ENCODE measurements at places on chromosomes 5 and 9.
A peak's percentile ranks its signal among the peaks of the same experiment; 100 is the strongest.

GRCh38 chr9:76373173-76373783 lies 20.9 kb downstream of the RFK start:
- no peak for DNase-seq

DNA sequence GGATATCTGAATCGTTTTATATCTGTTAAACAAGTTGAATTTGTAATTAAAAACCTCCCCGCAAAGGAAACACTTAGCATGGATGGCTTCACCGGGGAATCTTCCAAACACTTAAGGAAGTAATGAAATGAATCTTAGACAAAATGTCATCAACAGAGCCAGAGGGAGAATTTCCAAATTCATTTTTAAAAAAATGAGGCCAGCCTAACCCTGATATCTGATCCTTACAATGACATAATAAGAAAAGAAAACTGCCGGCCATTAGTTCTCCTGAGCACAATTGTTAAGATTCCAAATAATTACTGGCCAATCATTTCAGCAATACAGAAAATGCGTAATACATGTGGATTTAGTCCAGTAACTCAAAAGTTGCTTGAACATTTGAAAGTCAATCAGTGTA lies 6.1 kb upstream of the KIF12 start:
- DNase-seq, result no peak

- peak; percentile 87 for DNase-seq
These were observed 35.6 kb downstream of the TRIO start for GRCh38 chr5:14178671-14179211.

- no peak for DNase-seq
These were observed 50.4 kb downstream of the PIK3R1 start for GRCh38 chr5:68265822-68266395.

GRCh38 chr5:113201715-113202114 lies 225.1 kb downstream of the DCP2 start:
- no peak for DNase-seq

DNA sequence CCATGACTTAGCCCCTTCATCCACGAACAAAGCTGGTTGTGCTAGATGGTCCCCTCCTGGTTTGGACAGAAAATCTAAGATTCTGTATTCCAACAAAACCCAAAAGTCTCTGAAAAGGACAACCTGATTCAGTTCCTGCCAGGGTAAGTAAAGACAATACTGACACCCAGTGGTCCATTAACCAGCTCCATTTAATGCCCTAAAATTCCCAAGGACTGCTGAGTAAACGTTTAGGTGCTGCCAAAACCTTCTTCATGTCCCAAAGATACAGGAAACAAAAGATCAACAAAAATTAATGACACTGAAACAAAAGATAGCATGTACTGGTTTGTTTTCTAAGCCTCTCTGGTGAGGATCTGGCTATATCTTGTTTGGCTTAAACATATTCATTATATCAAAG lies 25.3 kb upstream of the PPP1R2B start:
- DNase-seq, result peak; percentile 63

DNA sequence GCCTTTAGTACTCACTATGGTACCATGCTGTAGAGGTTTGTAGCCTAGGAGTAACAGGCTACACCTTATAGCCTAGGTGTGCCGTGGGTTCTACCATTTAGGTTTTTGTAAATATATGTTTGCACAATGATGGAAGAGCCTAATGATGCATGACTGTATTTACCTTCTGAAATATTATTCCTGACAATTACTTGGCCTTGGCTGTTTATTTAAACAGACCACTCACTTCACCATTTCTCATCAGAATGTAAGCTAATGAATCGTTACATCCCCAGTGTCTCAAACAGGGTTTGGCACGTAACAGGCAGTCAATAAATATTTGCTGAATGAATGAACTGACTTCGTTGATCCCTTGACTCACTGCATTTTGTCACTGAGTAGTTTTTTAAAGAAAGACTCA lies 93.1 kb downstream of the MED27 start:
- peak; percentile 95 for DNase-seq

- DNase-seq, result no peak
These were observed 50.0 kb downstream of the UNC13B start for GRCh38 chr9:35211854-35212253.

- DNase-seq, result no peak
These were observed 711.2 kb downstream of the PTPRD start for GRCh38 chr9:9901624-9902023.

DNA sequence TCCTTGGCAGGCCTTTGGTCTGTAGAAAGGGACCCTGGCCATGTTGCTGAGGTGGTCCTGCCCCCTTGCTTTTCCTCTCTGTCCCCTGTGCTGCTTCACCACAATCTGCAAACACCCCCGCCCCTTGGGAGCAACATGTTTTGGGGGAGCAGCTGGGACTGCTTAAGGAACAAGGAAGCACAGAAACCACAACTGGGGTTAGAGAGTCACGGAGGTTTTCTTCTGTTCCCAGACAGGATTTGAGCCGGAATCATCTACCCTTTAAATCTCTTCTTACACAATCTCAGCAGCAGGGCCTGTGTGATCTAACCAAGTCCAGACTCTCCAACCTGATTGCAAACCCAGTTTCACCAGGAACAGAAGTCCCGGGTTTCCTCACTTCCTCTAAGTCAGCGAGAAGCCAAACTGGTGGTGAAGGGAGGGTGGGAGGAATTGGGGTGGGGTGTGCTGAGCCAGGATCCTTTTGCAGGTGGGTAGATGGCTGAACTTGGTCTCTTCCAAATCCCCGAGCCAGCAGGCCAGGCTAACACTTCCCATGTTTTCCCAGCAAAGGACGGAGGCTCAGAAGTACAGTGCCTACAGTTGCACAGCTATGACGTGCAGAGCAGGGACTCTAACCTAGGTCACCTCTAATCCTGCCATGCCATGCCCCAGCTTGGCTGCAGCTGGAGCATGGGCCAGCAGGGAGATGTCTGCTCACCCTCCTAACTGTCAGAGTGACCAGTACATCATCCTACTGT lies 25.0 kb downstream of the SH3PXD2B start:
- DNase-seq, result no peak

DNA sequence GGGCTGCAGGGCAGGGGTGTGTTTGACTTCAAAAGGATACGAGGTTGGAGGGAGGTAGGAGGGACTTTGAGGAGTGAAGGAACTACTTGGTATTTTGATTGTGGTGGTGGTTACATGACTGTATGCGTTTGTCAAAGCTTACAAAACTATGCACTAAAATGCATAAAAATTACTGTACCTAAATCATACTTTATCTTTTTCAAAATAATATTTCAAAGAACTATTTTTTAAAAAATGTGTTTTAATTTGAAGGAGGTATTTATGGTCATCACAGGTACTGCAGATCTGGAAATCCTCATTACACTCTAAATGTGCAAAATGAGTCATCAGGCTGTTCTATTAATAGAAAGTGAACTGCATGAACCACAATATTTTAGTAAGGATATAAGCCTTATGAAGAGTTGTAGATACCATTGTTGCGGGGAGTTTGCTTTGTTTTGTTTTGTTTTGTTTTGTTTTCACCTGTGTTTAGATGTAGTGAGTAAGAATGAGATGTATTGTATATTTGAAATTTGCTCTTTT lies 116.9 kb downstream of the ARRDC3 start:
- peak; percentile 61 for DNase-seq

DNA sequence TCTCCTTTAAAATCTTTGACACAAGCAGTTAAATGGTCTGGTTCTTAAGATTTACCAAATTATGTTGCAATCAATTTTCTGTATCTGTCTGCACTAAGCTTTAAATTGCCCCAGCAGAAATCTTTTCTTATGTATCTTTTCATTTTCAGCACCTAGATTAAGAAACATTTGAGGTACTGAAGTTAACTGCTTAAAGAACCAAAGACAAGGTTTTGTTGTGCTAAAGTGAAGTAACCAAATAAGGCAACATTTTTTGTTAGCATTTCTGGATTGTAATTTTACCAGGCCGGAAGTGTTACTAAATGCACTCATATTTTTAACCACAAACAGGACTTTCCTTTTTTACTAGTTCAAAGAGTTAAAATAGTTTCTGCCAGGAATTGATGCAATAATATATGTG lies 24.1 kb upstream of the MTAP start:
- DNase-seq, result peak; percentile 61

DNA sequence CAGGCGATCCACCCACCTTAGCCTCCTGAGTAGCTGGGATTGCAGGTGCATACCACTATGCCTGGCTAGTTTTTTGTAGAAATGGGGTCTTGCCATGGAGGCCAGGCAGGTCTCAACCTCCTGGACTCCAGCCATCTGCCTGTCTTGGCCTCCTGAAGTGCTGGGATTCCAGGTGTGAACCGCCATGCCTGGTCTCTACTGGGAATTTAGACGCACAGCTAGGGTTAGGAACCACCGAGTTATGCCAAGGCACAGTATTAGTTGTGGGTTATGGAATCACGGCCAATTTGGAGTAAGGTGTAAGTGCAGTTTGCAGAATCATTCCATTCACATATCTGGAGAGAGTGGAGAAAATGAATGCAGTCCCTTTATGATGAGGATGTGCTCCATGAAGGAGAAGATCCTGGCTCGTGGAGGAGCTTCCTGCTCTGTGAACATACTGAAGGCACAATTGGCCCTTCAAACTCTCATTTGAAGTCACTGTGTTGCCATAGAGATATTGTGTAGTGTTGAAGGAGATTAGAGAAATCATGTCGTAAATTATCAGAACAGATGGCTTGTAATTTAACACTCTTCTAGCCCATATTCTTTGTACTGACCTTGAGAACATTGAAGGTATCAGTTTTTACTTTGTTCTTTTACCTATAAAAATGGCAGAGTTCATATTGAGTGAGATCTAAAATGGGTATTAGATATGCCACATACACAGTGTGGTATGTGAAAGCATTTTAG lies 18.8 kb downstream of the TRIO start:
- DNase-seq, result no peak

DNA sequence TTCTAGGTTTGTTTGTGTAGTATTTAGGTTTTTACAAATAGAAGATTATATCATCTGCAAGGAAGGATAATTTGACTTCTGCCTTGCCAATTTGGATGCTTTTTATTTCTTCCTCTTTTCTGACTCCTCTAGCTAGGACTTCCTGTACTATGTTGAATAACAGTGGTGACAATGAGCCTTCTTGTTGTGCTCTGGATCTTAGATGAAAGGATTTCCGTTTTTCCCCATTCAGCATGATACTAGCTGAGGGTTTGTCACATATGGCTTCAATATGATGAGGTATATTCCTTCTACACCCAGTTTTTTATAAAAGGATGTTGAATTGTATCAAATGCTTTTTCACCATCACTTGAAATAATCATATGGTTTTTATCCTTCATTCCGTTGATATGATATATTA lies 101.4 kb downstream of the FBXO4 start:
- DNase-seq, result no peak

GRCh38 chr9:91117474-91117891 lies 244.2 kb downstream of the AUH start:
- no peak for DNase-seq

DNA sequence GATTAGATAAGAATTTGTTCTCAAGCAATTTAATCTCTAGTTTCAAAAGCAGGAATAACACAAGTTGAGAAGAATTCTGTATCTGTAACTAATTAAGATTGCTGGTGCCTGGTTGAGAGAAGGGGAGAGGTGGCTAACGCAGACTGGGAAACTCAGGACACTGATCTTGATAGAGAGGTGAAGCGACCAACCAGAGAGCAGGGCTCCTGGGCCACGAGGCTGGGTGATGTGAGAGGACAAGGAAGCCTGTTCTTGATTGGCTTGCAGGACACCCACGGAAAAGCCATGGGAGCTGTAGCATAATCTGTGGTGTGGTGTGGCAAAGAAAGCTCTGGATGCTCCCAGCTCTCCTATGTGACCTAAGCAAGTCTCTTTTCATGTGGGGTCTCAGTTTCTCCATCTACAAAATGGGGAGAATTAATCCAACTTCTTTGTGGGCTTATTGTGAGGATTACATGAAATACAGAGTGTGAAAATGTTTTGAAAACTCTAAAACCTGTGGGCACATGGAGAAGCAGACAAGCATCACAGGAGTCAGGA lies 594.1 kb upstream of the BRINP1 start:
- no peak for DNase-seq

DNA sequence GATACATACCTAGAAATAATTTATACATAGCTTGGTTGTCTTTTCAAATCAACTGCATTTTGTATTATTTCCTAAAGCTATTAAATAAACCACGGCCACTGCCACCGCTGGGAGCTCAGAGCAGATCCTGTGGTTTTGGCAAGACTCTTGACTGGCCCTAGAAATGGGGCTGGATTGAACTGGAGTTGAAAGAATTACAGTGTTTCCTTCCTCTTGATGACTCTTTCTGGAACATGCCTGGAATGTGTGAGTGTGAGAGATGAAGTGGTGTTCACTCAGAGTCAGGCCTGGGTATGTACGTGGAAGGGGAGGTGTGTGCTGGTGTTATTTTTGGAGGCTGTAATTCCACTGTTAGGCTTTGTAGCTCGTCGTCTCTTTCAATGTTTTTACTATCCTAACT lies 45.9 kb downstream of the TEK start:
- peak; percentile 38 for DNase-seq

GRCh38 chr9:90285946-90286345 lies 356.7 kb downstream of the DIRAS2 start:
- no peak for DNase-seq

- DNase-seq, result peak; percentile 86
These were observed 4.5 kb upstream of the SET start for GRCh38 chr9:128684325-128685199.

DNA sequence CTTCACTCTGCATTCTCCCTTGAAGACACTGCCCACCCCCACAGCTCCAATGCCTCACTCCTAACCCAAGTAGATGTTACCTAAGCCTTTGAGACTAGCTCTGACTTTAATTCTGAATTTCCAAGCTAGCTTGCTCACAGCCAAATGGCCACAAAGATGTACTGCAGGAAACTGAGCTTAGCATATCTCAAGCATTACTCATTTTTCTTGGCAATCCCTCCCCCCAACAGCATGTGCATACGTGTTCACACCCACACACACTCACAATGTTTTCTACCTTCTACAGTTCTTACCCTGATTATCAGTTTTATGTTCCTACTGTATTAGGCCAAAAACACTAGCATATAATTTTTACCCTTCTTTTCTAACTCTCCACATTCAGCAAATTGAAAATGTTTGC lies 13.7 kb upstream of the GRIA1 start:
- DNase-seq, result peak; percentile 55

GRCh38 chr5:113172231-113172826 lies 195.7 kb downstream of the DCP2 start:
- DNase-seq, result no peak

- peak; percentile 46 for DNase-seq
These were observed 519.6 kb downstream of the CTNND2 start for GRCh38 chr5:11384441-11385250.

DNA sequence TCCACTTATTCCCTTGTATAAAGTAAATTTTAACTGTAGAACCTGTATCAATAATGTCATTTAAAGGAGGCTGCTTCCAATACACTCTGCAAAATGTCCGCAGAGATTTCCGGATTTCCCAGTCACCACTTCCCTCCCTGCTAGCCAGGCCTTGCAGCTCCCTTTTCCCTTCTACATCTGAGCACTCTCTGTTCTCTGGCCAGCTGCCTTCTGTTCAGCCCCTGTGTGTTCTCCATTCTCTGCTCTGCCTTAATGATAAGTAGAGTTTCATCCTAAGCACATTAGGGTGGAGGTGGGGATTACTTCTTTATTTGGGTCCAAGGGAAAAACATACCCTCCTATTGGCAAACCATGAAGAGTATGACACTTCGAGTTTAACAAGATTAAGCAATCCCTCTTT lies 719.6 kb upstream of the WWC1 start:
- DNase-seq, result no peak
